HCT116 (cell line): ENCODE measurements at places on chromosomes 6 and 20.

GRCh38 chr6:125714441-125715090 is 34.9 kb upstream of the HEY2 start:
- no peak for DNase-seq

GRCh38 chr6:46773201-46773855 is 19.9 kb upstream of the MEP1A start:
- no peak for DNase-seq

DNA sequence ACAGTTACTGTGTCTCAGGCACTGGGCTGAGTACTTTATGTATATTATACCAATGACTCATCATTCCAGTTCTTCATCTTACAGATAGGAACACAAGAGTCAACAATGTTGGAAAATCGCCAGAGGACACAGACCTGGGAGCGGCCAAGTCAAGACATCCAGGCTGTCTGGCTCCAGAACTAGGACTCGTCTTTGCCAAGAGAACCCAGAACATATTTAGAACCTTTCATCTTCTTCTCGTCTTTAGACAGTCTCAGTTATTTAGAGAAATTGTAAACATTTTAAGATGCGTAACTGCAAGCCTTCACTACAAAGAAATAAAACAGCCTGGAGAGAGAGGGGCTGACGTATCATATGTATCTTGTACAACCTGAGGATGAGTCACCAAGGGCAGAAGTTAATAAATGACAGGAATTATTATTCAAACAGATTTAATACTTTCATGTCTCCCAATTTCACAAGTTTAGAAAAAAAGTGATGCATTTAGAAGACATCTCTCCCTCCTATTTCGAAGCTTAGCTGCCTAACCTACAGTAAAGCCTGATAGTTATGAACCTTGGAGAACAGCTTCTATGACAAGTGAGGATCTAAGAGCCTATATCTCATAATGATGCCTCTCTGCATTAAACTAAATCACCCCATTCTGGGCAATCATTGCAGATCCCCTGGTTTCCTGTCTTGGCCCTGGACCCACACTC is 43.4 kb downstream of the SLC22A3 start:
- DNase-seq, result peak; percentile 82

- DNase-seq, result no peak
Measured at GRCh38 chr20:39853636-39854035, 835.4 kb downstream of the MAFB start.

DNA sequence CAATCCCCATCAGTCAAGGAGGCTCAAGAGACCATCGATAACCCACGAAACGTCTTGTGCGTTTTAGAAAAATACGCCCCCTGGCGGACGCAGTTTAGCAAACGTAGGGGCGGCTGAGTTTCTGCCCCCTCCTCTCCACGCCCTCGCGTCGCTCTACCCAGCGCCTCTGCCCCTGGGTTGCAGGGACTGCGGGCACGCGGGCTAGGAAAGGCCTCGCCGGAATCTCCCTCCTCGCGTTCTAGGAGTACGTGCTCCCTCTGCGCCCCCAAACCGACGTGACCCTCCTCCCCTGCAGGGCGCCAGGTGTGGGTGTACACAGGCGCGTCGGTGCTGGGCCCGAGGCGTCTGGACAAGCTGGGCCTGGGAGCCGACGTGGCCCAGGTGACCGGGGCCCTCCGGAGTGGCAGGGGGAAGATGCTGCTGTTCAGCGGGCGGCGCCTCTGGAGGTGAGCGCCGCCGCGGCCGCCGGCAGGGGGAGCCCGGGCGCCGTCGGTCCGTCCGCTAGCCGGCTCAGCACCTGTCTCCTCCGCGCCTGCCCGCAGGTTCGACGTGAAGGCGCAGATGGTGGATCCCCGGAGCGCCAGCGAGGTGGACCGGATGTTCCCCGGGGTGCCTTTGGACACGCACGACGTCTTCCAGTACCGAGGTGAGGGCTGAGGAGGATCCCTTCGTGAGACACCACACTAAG is 5.3 kb downstream of the MMP9 start:
- DNase-seq, result peak; percentile 56

DNA sequence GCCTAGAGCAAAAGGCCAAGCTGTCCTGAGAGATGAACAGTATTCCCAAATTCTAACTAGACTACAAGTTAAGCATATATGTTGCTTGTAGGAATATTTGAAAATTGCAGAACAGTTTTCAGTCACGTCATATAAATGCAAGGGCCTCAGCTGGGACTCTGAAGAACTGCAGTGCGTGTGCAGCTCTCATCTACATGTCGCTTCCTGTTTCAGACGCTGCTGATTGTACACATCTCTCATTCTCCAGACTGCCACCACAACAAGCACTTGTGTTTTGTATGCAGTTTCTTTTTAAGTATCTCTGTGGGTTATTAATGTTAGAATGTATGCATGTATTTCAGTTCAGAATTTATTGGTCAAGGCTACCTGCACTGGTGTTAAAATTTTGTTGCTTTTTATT is 119.7 kb downstream of the MAP3K4 start:
- no peak for DNase-seq

- peak; percentile 24 for DNase-seq
Measured at GRCh38 chr6:33082702-33083101, 6.9 kb downstream of the HLA-DPB1 start.

DNA sequence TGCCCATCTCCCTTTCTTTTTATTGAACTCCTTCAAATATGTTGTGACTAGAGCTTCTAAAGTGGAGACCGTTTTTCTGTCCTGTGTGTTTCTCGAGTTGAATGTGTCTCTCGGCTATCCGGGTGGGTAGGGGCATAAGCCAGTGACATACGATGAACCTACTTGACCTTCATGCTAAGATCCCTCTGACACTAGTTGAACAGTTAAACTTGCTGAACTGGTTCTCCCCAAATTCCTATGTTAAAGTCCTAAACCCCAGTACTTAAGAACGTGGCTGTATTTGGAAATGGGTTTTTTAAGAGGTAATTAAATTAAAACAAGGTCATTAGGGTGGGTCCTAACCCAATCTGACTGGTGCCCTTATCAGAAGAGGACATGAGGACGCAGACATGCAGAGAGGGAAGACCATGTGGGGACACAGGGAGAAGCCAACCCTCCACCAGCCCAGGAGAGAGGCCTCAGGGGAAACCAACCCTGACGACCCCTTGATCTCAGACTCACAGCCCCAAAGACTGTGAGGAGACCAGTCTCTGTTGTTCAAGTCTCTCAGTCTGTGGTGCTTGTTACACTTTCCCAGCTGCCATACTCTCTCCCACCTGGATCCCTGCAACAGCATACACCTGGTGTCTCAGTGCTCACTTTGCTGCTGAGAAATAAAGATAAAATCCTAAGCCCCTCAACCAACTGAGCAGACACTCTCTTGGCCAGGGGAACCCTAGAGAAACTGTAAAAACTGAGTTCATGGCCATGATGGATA is 208.4 kb downstream of the MYLK4 start:
- DNase-seq, result no peak

DNA sequence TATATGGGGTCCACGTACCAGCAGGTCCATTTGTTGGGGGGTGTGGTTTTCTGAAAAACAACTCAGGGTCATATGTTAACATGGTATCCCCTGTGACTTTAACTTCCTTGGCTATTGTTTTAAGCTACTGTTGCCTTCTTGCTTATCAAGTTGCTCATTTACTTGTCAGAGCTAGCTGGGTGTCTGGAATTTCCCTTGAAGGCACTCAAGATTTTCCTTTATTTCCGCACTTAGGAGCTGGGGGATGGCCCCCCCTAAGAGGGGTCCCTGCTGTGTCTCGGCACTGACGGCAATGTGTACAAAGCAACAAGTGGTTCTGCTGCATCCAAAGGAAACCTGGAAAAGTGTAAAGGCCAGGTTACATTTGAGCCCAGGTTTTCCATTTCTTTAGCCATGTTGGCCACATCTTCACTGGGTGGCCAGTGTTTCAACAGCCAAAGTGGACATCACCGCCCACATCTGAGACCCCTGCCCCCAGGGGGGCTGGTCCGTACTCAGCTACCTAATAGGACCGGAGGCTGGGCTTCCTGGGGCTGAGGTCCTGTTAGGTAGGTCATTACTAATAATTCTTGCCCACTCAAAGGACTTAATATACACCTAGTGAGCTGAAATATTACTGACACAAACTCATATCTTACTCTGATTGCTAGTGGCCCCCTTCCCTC is 24.8 kb upstream of the SYNDIG1 start:
- DNase-seq, result no peak

DNA sequence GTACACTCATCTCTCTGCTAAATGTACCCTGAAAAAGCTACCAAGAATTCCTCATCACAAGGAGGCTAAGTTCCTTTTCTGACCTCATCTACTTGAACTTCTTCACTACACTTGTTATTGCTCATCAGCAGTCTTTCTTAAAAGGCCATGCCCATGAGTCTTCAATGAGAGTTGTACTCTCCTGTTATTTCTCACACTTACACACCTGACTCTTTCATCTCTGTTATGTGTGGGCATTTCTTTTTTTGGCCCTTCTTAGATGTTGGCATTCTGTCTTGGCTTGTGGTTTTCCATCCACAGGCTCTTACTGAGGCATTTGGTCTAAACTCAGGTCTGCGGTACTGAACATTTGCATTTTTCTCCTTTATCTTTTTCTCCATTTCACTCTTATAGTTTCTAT is 10.7 kb upstream of the SLC17A1 start:
- DNase-seq, result no peak

DNA sequence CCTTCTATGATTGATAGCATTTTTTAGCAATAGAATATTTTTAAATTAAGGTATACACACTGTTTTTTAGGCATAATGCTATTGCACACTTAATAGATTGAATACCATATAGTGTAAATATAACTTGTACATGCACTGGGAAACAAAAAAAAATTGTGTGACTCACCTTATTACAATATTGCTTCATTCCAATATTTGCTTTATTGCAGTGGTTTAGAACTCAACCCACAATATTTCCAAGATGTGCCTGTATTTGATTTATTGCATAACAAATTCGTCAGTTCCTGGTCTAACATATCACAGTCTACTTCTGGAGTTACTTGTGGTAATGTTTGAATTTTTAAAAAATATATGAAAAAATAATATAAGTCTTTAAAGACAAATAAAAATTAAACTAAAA is 41.9 kb upstream of the DEFB112 start:
- DNase-seq, result no peak

DNA sequence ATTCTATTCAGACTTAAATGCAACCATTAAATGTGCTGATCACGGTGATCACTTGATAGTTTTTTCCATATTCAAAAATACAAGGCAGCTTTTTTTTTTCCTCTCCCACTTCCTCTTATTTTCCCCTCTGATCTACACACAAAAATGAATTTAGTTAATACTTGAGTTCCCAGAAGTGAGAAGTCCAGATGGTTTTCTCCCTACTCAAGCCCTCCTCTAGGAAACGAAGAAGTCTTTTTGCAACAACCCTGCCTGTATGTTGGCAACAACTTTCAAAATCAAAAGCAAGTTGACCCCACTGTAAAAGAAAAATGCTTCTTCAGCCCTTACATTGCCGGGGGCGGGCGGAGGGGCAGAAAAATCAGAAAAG is 24.3 kb downstream of the ARHGAP18 start:
- DNase-seq, result no peak

GRCh38 chr6:38476888-38477287 is 162.8 kb downstream of the BTBD9 start:
- no peak for DNase-seq

- DNase-seq, result no peak
Measured at GRCh38 chr6:151087861-151088598, 151.7 kb upstream of the AKAP12 start.

DNA sequence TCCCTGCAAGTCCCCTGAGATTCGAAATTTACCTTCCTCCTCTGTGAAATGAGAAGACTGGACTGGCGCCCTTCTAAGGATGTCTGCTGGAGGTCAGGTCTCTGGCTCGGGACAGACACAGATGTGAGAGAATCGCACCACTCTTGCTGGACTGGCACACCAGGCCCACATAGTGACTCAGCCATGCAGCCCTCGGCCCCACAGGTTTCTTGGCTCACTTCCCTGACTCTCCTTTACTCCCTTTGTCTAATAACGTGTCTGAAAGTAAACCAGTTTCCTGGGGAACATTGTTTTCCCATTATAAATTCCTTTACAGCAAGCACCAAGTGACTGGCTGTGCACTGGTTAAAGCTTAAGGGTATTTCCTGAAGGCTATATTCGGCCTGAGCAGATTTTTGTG is 106.7 kb upstream of the PLEKHG1 start:
- DNase-seq, result no peak

- no peak for DNase-seq
Measured at GRCh38 chr6:28267695-28268059, 734 bp downstream of the ZSCAN26 start.

- DNase-seq, result no peak
Measured at GRCh38 chr6:3414327-3415081, 42.3 kb downstream of the SLC22A23 start.
